ENCODE measurements at places on chromosomes 7 and 10.
A peak's percentile ranks its signal among the peaks of the same experiment; 100 is the strongest.

- DNase-seq = no peak
These were observed 148.1 kb upstream of the PLXDC2 start for GRCh38 chr10:19668116-19668515.

- DNase-seq = no peak
These were observed 231.3 kb upstream of the GRB10 start for GRCh38 chr7:51013861-51014511.

DNA sequence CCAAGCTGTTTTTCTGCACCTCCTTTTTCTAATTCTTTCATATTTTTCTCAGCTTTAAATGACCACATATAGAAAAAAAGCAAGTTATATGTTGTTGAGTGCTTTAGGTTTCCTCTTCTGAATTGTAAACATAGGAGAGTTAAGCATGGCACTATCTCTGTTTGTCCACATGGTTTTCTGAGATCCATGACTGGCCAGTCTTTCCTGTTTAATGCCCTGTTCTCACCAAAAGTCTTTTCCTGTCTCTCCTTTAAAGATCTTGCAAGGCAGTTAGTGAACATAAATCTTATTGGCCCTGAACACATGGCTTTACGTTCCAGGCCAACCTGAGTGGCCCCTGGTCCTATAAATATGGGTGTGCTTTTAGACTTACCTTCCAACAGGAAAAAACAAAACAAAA is 19.4 kb downstream of the TRPV5 start:
- no peak for DNase-seq

GRCh38 chr10:13708256-13708990 is 121.7 kb downstream of the PRPF18 start:
- DNase-seq = peak; percentile 54

- DNase-seq = no peak
These were observed 1083.6 kb upstream of the PHF14 start for GRCh38 chr7:9890092-9890491.

DNA sequence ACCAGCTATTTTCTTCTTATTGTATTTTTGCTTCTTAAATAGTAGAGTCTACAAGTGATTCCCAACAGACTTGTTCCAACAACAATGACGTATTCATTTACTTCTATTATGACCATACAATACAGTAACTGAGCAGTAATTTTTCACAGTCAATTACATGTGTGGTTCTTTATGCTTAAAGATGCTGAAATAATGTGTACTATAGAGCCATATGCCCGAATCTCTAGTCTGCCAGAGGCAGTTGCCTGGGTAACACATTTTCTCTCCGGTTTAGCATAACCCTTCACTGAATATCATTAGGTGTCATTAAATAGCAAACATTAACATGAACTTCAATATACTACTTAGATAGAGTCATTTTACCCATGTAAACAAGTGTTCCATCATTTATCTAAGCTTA is 75.0 kb downstream of the SLC25A13 start:
- DNase-seq = no peak

GRCh38 chr10:73959484-73960243 is 38.3 kb upstream of the VCL start:
- DNase-seq = peak; percentile 28

DNA sequence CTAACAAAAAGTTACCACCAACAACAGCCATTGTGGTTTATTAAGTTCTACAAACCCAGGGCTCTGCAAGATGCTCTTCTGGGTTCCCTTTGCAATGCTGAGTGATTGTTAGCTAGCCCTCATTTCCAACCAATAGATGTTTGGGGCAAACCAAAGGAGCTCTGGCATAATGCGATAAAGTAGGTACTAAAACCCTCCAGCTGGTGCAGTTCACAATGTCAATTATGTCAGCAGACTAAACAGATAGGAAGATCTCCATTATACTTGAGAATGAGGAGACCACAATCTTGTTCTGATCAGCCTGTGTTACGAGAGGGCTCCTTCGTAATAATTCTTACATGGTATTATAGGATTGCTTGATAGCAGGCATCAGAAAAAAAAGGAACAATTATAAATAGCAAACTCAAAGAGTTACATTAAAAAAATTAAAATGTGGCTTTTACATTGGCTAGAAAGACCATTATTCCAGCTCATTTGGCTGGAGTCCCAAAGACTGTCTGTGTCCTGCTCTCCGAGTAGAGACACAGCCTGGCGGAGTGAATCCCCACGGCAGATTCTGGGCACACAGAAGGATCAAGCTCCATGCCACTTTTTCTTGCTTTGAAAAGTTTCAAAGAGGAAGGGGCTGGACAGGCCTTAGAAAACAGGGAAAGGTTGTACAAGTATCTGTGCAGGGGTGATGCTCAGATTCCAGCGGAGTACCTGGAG is 93.8 kb downstream of the ZRANB1 start:
- DNase-seq = no peak

DNA sequence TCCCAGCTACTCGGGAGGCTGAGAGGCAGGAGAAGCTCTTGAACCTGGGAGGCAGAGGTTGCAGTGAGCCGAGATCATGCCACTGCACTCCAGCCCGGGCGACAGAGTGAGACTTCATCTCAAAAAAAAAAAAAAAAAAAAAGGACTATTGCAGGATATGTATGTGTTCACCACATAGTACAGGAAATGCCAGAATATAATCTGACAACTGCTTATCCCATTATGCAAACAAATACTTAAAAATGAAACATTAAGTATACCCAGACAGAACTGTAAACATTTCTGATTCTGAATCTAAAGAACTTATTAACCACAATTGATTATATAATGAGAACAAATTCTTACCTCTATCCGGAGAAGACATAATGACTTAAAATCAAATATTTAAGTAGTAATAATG is 18.7 kb downstream of the DKK1 start:
- DNase-seq = no peak

GRCh38 chr10:86711513-86712316 is 43.4 kb downstream of the LDB3 start:
- peak; percentile 73 for DNase-seq

DNA sequence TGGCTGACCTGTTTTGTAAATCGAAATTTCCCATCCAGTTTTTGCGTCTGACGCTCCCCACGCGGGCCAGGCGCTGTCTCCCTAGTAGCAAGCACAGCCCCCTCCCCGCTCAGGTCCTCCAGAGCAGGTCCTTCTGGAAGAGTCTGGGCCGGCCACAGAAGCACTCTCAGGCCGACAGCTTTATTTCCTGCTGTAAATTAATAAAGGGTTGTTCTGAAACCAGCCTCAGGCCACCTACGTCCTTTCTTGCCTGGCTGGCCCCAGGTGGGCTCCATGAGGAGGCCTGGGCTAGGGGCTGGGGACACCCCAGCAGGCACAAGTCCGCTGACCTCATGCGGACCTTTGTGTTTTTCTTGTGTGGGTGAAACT is 35.2 kb downstream of the CAMK2B start:
- no peak for DNase-seq

DNA sequence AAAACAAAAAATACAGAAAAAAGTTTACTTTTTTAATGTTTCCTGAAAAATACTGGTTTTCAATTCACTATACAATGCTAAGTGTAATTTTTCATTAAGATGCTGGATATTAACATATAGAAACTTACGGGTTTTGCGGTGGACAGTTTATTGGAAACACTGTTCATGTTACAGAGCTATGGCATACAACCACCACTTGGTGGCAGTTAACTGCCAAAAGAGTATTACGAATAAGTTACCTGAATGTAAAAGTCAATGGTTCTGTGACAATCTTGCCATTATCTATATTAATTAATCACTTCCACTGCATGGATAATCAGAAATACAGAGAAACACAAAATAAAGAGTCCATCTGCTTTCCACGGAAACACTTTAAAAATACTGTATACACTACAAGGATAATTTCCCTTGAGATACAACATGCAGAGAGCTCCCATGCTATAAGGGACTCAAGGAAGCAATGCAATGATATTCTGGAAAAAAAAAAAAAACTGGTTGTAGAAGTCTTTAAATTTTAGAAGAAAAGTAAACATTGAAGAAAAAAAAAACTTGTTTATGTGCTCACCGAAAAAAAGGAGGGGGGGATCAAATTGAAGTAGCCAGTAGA is 97.0 kb downstream of the TPK1 start:
- peak; percentile 30 for DNase-seq

DNA sequence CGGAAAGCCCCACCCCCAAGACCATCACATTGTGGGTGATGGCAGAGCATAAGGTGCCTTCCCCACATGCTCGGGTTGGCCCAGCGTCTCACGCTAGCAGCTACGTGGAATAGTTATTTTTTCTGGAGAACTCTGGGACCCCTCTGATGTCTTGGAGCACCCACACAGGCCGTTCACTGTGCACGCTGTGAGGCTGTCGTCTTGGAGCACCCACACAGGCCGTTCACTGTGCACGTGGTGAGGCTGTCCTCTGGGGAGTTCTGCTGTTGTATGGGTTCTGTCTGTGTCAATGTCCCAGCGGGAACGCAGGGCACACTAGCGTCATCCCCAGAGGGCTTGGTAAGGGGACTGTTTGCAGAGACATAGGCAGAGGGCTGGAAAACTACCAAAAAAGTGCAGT is 38.8 kb upstream of the FAM20C start:
- DNase-seq = no peak

GRCh38 chr7:39349452-39350123 is 216.6 kb upstream of the YAE1 start:
- DNase-seq = no peak

- DNase-seq = peak; percentile 46
These were observed 106.2 kb upstream of the GLCCI1 start for GRCh38 chr7:7862393-7862792.

DNA sequence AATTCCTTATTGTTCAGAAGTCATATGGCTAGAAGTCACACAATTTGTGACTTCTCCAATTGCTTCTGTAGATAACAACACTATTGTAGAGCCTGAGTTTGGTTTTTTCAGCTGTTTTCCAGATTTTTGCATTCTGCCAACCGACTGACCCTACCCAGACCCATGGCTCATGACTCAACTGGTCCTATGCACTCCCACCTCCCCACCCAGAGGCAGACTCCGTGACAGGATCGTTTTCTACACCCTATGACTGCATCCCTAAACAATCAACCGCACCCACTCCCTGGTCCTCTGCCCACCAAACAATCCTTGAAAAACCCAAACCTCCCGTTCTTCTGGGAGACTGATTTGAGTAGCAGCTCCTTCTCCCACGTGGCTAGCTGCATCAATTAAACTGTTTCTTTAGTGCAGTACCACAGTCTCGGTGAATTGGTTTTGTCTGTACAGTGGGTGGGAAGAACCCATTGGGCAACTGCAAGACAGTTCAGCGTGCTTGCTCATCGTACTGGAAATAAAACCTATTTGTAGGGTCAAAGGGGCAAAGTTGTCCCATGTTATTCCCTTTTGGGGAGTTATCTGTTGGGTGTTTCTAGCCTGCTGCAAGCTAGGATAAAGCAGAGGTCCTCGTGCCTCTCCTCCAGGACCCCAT is 150.3 kb upstream of the FAM20C start:
- DNase-seq = no peak

- DNase-seq = peak; percentile 67
These were observed 516.9 kb upstream of the LRRN3 start for GRCh38 chr7:110573862-110574528.

DNA sequence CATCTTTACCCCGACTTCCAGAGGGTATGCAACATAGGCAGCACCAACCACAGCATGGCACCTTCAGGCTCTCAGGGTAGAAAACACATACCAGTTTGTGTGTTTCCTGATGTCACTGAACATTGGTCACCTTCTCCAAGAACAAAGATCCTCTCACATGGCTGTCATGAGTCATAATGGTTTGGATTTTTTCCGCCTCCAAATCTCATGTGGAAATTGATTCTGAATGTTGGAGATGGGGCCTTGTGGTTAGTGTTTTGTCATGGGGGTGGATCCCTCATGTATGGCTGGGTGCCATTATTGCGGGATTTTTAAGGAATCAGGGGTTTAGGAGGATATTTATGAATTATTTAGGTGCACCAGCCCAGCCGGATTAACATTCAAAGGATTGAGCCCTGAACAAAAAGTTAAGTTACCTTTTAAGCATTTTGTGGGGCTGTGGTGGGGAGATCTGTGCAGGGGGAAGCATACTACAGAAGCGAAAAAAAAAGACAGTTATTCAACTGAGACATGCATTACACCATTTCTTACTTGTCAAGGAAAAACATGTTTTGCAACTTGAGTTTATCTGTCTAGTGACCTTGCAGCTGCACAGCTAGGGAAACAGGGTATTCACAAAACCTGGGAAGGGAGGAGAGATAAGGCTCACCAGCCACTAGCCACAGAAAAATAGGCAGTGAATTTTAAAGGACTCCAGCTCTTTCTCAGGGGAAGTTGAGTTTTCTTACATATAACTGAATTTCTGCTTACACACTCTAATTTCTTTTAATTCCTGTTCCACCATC is 774.1 kb upstream of the AUTS2 start:
- DNase-seq = no peak

DNA sequence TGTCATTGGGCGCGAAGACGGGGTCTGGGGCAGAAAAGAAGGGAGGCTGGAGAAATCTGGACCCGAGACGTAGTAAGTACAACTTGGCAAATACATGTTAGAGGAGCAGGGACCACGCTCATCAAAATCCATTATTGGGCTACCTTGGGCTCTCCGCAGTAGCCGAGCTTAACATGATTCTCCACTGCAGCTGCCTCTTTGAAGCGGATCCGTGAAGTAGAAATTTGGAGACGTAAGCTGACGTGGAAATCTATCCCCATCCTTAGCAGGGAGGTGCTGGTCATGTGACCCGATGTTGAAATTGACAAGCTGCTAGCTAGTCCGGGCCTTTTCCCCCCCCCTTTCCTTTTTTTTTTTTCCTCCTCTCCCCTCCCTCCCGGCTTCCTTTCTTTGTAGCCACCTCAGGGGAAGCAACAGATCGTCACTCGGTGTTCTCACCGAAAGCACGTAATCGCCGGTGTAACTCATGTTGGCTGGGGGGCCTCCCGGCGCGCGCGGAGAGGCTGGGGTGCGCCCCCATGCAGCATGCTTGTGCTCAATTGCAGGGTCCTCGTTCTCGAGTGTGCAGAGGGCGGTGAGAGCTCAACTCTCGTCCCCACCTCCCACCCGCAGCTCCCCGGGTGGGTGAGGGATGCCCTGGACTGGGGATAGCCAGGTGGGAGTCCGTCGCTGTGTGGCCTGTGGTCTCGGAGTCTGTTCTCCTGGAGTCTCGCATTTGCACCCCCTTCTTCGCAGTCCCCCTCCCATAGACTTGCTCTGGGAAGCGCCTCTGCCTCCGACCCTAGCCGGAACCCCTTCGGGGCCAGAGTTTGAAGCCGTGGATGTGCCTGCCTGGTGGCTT is at the start of gene HOXA11:
Gene HOXA11 (minus strand): TSS at position 220 of the 841 bp plus-strand sequence. CDS start 88 bp downstream, at position 132.
- no peak for DNase-seq

GRCh38 chr10:132257271-132257670 is 50.5 kb downstream of the STK32C start:
- DNase-seq = peak; percentile 49

DNA sequence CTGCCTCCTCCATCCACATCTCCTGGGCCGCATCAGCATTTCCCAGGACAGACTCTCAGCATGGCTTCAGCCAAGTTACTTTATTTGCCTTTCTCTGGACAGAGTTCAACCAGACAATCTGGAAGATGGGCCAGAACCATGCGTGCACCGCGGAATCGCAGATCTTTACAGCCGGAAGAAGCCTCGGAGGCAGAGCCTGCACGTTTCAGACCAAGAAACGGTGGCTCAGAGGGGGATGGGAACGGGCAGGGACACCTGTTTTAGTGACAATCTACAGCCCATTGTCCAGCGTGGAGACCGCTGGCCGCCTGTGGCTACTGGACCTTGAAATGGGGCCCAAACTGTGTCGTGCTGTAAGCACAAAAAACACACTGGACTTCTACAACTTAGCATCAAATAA is 3.5 kb downstream of the VIPR2 start:
- no peak for DNase-seq

- no peak for DNase-seq
These were observed 21.6 kb upstream of the PDCD4 start for GRCh38 chr10:110850099-110850498.

Data from astrocyte of the hippocampus (primary cell).